ENCODE measurements at places on chromosomes 4 and X.

DNA sequence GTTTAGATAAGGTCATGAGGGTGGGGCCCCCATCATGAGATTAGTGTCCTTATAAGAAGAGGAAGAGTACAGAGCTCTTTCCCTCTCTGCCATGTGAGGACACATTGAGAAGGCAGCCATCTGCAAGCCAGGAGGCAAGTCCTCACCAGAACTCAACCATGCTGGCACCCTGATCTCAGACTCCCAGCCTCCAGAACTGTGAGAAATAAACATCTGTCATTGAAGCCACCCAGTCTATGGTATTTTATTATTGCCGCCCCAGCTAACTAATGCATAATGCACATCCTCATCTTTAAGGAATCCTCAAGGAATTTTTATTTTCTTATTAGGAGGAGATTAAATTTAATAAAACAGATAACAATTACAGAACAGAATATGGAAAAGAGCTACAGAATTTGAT is 16.7 kb upstream of the EXOSC9 start:
- ATAC-seq, result no peak

- no peak for ATAC-seq
These were observed 359.1 kb downstream of the DACH2 start for GRCh38 chrX:86507331-86507730.

- no peak for ATAC-seq
These were observed 23.7 kb downstream of the ACSL1 start for GRCh38 chr4:184801781-184802696.

GRCh38 chr4:94304365-94304971 is 38.2 kb downstream of the HPGDS start:
- ATAC-seq, result no peak

DNA sequence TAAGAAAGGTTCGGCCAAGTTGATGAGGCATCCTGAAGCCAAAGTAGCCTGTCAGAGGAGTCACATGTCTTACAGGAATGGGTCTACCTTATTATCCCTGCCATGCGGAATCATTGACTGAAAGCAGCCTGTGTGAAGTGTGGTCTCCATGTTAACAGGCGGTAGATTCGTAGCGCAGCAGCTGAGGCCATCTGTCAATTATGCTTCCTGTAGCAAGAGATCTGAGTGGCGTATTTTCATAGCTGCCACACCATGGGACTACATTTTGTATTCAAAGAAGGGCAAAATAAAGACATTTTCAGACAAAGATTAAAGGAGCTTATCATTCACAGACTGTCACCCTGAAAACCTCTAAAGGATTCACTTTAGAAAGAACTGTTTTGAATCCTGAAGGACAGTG is 11.2 kb upstream of the MED14 start:
- no peak for ATAC-seq

DNA sequence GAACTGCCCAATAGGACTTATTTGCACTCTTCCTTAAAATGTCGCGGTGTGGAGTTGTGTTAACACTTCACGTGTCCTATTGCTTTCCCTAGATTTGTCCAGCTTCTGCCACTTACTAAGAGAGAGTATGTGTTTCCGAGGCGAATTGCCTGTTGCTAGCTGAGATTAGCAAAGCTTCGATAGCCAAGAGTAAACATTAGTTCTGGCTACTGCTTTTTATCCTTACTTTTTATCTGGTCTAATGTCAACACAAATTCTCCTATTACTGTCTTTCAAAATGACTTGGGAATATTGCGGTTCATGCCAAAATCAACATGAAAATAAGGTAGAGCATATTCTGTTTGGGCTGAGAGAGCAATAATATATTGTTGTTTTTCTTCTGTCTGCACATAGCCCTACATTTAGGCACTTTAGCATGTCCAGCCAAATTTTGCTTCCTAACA is 90.4 kb upstream of the VEGFC start:
- ATAC-seq, result no peak

Data from stimulated activated memory B cell treated with anti-CD40 and anti-IgM and Interleukin-4, amounts not matched to agents 10 μg/mL and 1 μg/mL and 100 μg/mL, for 72 hours (primary cell).